ENCODE measurements at places on chromosomes 16 and 17.
A peak's percentile ranks its signal among the peaks of the same experiment; 100 is the strongest.

GRCh38 chr17:67637901-67638641, 79.7 kb upstream of the NOL11 start:
- peak; percentile 99 for DNase-seq

DNA sequence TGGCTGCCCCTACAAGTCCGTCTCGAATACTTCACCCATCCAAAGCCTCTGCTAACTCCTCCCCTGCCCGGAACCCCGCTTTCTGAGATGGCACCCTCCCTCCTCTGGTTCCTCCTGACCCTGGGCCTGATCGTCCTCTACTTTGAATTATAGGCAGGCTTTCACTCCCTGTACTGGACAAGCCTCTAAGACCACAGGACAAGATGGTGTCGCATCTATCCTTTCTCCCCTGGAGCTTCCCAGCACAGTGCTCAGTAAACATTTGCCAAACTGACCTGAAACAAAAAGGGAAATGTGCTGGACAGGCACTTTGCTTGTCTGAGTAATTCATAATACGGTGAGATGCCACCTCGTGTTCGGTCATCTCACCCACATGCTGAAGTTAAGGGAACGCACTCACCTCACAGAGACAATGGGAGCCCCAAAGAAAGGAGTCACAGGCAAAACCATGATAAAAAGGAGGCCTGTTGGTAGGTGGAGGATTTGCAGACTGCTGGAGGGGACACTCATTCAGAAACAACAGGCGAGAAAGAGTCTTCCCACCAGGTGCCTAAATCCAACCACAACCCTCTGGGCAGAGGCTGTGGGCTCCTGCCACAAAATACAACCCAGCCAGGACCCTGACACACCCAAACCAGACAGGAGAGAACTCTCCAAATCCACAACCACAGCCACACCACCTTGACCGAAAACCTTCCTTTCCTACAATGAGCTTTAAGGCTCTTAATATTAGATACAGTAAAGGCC, 28.2 kb downstream of the SNN start:
- DNase-seq, result no peak

GRCh38 chr16:87690911-87691685, 74.7 kb downstream of the KLHDC4 start:
- DNase-seq, result no peak

DNA sequence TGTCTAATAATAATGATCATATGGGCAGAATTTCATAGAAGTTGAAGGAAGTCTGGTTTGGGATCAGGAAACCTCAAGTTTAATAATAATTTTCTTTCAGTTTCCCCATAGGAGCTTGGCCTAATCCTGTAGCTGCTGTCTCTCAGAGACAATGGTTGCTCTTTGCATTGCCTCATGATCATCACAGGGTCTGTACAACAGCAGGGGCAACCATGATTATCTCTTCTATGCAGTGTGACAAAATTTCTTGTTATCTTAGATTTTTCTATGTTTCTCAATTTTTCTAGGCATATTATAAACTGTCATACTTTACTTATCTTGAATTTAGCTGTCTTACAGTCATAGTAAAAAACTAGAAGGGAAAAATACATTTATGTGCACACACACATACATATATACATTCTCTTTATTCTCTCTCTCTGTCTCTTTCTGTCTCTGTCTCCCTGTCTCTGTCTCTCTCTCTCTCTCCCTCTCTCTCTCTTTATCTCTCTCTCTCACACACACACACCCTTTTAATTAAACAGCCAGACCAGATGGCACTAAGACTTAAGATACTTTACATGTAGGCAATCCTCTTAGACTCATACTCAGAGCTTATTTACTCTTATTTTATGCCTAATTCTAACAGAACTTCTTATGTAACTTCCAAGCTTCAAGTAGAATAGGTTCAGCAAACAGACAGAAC, 30.5 kb downstream of the SMIM36 start:
- no peak for DNase-seq

- no peak for DNase-seq
Measured at GRCh38 chr16:89319886-89320781, 102.6 kb downstream of the ZNF778 start.

GRCh38 chr17:14986127-14986526, 279.0 kb downstream of the PMP22 start:
- DNase-seq, result no peak

DNA sequence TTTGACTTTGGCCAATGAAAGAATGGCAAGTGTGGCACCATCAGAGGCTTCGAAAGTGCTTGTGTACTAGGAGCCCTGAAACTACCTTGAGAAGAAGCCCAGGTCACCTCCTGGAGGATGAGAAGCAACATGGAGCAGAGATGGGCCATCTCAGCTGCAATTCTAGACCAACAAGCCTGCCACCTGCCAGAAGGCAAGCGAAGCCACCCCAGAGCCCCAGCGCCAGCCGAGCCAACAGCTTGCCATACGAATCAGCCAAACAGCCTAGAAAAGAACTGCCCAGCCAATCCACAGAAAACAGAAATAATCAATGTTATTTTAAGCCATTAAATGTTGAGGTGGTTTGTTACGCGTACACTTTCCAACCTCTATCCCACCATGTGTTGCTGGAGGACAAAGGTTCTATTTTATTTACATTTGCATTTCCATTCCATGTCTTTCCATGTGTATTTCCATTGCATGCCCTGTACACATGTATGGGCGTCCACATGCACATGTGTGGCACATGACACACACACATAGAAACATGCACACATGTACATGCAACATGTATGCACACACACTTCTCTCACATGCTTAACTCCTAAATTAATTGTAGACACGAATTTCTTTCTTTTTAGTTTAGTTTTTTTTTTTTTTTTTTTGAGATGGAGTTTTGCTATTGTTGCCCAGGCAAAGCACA, 144.3 kb upstream of the TNRC6C start:
- DNase-seq, result no peak

DNA sequence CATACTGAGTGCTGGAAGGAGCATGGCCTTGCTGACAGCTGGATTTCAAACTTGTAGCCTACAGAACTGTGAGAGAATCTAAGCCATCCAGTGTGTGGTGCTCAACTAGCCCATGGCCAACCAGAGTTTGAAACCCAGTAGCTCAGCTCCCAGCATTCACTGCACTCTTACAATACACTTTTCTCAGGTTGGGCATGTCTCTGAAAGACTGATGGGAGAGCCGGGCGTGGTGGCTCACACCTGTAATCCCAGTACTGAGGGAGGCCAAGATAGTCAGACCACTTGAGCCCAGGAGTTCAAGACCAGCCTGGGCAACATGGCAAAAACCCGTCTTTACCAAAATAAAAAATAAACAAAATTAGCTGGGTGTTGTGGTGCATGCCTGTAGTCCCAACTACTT, 3.8 kb downstream of the CPNE2 start:
- no peak for DNase-seq

GRCh38 chr17:10211666-10212065, 13.3 kb upstream of the GAS7 start:
- no peak for DNase-seq

DNA sequence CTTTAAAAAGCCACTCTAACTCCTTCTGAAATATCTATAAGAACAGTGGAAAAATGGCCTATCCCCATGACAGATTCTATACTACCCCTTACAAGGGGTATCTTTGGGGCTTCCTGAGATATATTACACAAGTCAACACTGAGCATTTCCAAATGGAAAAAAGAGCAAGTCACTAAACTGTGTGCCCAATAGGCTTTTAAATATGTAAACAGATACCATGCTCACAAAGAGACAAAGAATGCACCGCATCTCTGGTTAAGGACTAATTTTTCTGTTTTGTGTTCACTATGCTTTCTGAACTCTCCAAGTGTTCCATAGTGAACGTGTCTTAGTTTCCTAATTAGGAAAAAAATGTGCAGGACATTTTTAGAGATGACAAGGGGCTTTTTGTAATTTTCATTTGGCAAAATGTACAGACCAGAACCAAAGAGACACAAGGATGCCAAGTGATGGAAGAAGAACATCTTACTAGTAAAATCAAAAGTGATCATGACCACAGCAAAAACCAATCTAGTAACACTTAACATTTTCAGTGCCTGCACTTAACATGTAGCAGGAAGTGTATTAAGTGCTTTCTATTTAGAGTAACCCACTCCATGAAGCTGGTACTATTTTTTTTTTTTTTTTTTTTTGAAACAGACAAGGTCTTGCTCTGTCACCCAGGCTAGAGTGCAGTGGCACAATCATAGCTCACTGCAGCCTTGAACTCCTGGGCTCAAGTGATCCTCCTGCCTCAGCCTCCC, 21.5 kb downstream of the MYH11 start:
- no peak for DNase-seq

- no peak for DNase-seq
Measured at GRCh38 chr16:66036793-66037715, 329.4 kb upstream of the CDH5 start.

- no peak for DNase-seq
Measured at GRCh38 chr17:63542942-63543821, 7.1 kb upstream of the DCAF7 start.

Data from epithelial cell of prostate (primary cell).